PC-9 (cell line): ENCODE measurements at places on chromosomes 16 and 17. TPM values are rescaled to one million over a fixed set of nuclear protein-coding genes. Genes with fewer than 3 reads are reported as not detected.
A peak's percentile ranks its signal among the peaks of the same experiment; 100 is the strongest.

DNA sequence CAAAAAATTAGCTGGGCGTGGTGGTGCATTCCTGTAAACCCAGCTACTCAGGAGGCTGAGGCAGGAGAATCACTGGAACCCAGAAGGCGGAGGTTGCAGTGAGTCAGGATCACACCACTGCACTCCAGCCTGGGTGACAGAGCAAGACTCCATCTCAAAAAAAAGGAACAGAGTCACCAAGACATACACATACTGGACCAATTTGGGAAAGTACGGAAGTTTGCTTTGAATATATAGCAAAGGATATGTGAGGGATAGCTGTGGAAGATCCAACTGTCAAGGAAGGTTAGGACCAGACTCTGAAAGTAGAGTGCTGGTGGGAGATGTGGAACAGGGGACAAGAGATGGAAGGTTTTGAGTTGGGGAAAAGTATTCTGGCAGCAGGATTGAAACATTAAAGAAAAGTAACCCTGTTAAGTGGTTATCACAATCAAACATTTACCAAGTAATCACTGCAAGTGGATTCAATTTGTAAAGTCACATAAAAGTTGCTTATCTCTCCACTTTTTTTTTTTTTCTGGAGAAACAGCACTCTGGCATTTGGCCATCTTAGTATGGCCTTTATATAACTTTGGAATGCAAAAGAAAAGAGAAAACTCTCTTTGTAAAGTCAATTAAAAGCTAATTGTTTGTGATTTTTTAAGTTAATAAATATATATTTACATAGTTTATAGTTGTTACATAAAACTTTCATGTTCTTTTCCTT lies 259.4 kb upstream of the TBX2 start:
- no peak for DNase-seq

Gene DNAH9
- total RNA-seq, result not detected in 2 replicates

GRCh38 chr17:51057534-51057933 lies 63.1 kb downstream of the SPAG9 start:
- DNase-seq, result no peak

DNA sequence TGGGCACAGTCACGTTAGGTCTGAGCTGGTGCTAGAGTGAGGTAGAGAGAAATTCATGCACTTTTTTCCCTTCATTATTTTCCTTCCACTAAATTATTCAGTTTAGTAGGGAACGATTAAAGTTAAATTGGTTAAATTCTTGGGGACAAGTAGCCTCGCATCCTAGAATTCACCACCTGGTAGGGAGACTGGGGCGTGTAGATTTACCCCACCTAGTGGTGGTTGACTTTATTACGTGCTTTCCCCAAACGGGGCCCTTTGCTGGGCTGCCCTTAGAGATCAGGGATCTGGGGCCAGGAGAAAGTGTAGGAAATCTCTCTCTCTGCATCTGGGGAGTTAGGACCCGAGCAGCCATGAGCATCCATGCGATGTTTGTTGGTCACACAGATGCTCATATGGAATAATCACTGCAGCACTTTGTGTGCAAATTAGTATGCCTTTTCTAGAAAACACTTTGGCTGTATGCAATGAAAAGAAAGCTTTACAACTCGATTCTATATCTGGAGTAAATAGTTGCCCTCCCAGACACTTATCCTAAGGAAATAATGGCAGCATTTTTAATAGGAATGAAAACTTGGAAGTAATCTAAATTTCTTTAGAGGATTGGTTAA lies 107.0 kb downstream of the PLCG2 start:
- DNase-seq, result peak; percentile 37

Gene HAP1
- 1.1 and 2.2 TPM in 2 replicates for total RNA-seq
